ENCODE measurements at places on chromosomes 3 and 15. TPM values are rescaled to one million over a fixed set of nuclear protein-coding genes. Genes with fewer than 3 reads are reported as not detected.

Gene TEX55
- not detected for total RNA-seq

DNA sequence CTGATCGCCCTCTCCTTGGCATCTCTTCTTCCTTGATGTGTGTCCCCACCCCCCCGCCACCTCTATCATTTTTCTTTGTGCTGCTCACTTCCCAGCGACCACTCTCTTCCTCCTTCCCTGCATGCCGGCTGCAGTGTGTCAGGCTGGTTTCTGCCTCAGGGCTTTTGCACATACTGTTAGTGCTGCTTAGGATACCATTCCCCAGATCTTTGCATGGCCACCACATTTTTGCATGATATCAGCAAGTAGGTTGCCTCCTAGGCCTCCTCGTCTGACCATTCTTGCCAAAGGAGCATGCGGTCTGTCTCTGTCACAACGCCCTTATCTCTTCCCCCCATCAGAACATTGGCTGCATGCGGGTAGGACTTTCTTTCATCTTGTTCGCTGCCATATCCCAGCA lies 12.5 kb downstream of the FBLN2 start:
- no peak overlapping the region for H3K27ac ChIP-seq
- H3K4me1 ChIP-seq: no peaks in the 10 kb centered on the region
- no peaks in the 10 kb centered on the region for H3K27me3 ChIP-seq
- H3K4me3 ChIP-seq: no peak overlapping the region
- no peaks in the 10 kb centered on the region for H3K36me3 ChIP-seq
- no peak for DNase-seq

Gene ANKRD63
- total RNA-seq: 0.28 TPM

Gene ARPIN
- 32.8 TPM for total RNA-seq

DNA sequence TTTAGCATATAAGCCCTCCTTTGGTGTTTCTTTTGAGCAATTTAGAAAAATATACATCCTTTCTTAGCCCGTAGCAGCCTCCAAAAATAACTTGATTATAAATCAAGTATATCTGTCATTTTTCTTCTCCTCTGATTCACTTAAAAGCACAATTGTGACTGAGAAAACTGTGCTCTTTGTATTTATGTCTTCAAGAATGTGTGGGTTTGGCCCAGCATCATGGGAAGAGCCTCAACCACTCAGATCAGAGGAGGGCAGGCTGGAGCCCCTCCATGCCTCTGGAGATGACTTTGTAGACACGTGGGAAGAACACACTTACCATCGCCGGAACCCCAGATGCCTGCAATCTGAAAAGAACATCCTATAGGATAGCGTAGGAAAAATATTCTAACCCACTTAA lies 123.8 kb upstream of the FEZF2 start:
- no peak for DNase-seq
- no peaks in the 10 kb centered on the region for H3K4me1 ChIP-seq
- no peak overlapping the region for H3K4me3 ChIP-seq
- H3K27me3 ChIP-seq: no peaks in the 10 kb centered on the region
- H3K27ac ChIP-seq: no peak overlapping the region

- H3K27ac ChIP-seq: no peak overlapping the region
- H3K36me3 ChIP-seq: no peaks in the 10 kb centered on the region
- H3K4me3 ChIP-seq: no peak overlapping the region
- no peak for DNase-seq
- no peaks in the 10 kb centered on the region for H3K27me3 ChIP-seq
These were observed 39.8 kb downstream of the LRRC49 start for GRCh38 chr15:70932397-70932796.

DNA sequence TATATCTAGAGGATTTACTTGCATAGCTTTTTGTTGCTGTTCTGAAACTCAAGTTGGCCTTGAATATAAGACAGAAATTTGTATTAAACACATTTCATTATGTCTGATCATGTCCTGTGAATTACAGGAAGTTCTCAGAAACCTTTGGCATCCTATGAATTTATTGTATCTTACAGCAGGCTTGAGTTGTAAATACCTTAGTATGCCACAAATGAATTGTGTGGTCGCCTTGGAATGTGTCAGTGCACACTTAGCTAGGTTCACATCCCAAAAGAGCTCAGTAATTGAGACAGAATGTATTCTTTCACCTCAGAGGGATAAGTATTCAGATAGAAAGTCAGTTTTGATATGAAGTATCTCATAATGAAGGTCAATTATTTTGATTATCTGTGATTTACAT lies 83.4 kb downstream of the NEK11 start:
- H3K27me3 ChIP-seq: no peaks in the 10 kb centered on the region
- no peaks in the 10 kb centered on the region for H3K36me3 ChIP-seq
- no peak overlapping the region for H3K4me3 ChIP-seq
- H3K4me1 ChIP-seq: no peaks in the 10 kb centered on the region

Gene LDHAL6B
- not detected for total RNA-seq

Gene MUSTN1
- total RNA-seq: not detected

GRCh38 chr3:12916159-12916558 lies 74.8 kb upstream of the RPL32 start:
- no peak for DNase-seq
- no peak overlapping the region for H3K27ac ChIP-seq
- no peaks in the 10 kb centered on the region for H3K36me3 ChIP-seq
- H3K27me3 ChIP-seq: no peaks in the 10 kb centered on the region

GRCh38 chr3:114867835-114868503 lies 279.1 kb downstream of the ZBTB20 start:
- no peak overlapping the region for H3K27ac ChIP-seq
- no peak overlapping the region for H3K4me3 ChIP-seq
- DNase-seq: no peak
- no peaks in the 10 kb centered on the region for H3K27me3 ChIP-seq

DNA sequence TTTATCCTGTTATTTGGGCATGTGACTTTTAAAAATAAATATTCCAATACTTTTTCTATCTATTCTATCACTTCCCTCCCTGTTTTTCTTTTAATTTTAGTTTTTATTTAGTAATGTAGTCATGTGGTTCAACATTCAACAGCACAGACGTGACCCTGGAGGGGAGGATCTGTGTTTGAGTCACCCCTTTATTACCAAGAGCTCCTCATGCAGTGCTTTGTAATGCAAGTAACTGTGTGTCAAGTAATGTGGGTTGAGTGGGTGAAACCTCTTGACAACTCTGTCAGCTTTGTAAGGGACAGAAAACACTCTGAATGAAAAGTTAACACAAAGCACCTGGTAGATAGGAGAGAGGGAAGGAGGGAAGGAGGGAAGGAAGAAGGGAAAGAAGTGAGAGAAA lies 89.7 kb upstream of the FGF12 start:
- H3K4me1 ChIP-seq: peaks cover 11% of the 10 kb centered on the region
- no peak for DNase-seq
- no peaks in the 10 kb centered on the region for H3K27me3 ChIP-seq
- no peak overlapping the region for H3K27ac ChIP-seq

Gene DCLK3
- 1.5 TPM for total RNA-seq

- DNase-seq: no peak
- H3K27me3 ChIP-seq: no peaks in the 10 kb centered on the region
- H3K4me3 ChIP-seq: no peak overlapping the region
- no peaks in the 10 kb centered on the region for H3K36me3 ChIP-seq
- no peaks in the 10 kb centered on the region for H3K4me1 ChIP-seq
- H3K27ac ChIP-seq: no peak overlapping the region
These were observed 44.5 kb downstream of the SYNM start for GRCh38 chr15:99149366-99149765.

GRCh38 chr15:44317423-44318058 lies 29.0 kb downstream of the GOLM2 start:
- H3K4me3 ChIP-seq: no peak overlapping the region
- no peak overlapping the region for H3K27ac ChIP-seq
- H3K36me3 ChIP-seq: no peaks in the 10 kb centered on the region
- DNase-seq: no peak

DNA sequence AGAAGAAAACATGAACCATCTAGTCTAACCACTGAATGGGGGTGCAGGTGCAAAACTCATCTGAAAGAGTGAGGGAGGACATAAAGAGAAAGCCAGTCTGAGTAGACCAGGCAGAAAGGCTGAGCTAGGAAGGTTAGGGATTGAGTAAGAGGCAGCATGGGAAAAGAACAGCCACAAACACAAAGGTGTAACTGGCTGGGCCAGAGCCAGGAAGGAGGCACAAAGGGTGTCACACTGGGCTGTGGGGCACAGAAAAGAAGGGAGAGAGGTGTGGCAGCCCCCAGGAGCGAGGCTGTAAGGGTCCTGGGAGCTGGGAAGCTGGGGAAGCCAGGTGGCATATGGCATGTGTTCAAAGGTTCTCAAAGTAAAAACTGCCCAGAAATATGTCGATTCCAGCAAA lies 18.7 kb downstream of the IGSF11 start:
- no peaks in the 10 kb centered on the region for H3K4me1 ChIP-seq
- DNase-seq: no peak
- no peaks in the 10 kb centered on the region for H3K36me3 ChIP-seq
- H3K4me3 ChIP-seq: no peak overlapping the region
- no peaks in the 10 kb centered on the region for H3K27me3 ChIP-seq

Measured in uterus (tissue), 4 donors.